Stimulated activated CD8-positive, alpha-beta memory T cell treated with anti-CD3 and anti-CD28 coated beads, Interleukin-12 subunit alpha, Interleukin-12 subunit beta, amount 100 ng/mL, for 4 hours (primary cell): ENCODE measurements at places on chromosomes 4 and X.

GRCh38 chrX:68807818-68808217 is 21.0 kb upstream of the EFNB1 start:
- DNase-seq, result no peak

DNA sequence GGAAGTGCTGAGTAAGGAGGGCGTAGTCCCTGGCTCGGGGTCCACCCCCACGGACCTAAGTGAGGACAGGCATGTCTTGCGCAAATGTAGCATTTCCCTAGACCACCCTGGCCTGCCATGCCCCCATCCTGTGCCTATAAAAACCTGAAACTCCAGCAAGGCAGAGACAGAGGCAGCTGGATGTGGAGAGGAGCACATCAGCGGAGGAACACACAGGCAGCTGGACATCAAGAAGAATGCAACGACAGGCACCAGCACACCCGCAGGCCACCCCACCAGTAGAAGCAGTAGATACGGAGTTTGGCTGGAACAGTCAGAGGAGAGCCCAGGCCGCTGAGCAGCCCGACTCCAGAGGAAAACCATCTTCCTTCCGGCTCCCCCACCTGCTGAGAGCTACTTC is 345.9 kb downstream of the FSTL5 start:
- DNase-seq, result no peak

DNA sequence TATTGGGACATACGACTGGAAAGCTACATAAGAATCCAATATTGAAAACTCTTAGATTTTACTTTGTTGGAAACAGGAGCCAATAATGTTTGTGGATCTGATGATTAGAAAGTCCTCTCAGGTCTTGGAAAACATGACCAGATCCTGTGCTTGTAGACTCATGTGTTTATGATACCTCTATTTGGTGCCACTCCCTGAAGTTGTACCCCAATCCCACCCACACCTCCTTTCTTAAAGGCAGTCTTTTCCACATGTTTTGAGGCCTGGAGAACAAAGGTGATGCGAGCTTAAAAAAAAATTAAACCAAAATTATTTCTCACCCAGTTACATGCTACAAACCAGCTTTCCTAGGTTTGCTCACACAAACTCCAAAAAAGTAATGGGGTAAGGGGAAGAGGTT is 262.7 kb downstream of the PTTG2 start:
- DNase-seq, result no peak

- DNase-seq, result no peak
Measured at GRCh38 chr4:67201334-67201733, 344.0 kb downstream of the CENPC start.

GRCh38 chrX:143642426-143642825 is 6.5 kb upstream of the SLITRK4 start:
- no peak for DNase-seq

- DNase-seq, result no peak
Measured at GRCh38 chr4:159484864-159485263, 382.0 kb downstream of the RAPGEF2 start.

- no peak for DNase-seq
Measured at GRCh38 chr4:130080872-130081451, 985.0 kb downstream of the C4orf33 start.

DNA sequence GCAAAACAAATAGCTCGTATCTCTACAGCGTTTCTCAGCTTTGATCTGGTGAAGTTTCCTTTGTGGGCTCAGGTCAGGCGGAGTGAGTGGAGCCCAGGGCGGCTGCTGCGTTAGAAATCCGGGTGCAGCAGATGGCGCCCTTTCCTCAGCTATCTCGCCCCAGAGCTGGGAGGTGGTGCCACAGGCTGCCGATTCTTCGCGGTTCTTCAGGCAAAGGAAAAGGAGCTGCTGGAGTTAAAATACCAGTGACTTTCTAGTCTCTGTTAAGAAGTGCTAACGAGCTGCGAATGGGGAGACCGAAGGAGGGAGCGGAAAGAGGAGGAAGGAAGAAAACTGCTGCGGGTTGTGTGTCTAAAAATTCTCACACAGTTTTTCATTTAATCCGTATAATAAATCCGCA is 114.6 kb downstream of the CPE start:
- DNase-seq, result peak; percentile 26

DNA sequence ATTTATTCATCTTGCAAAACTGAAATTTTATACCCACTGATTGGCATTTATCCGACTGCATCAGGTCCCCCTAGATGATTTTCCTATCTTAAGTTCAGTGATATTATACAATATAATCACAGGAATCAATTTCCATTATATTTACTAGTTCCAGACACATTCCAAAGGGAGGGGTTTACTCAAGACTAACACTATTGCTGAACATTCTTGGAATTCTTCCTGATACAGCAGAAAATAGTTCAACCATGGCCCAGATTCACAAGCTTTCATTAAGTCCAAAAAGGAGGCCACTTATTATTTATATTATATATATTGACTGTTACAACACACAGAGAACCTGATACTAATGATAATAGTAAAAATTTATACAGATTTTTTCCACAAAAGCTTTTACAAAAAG is 2353.6 kb downstream of the PCDH7 start:
- no peak for DNase-seq

- no peak for DNase-seq
Measured at GRCh38 chr4:115515772-115516171, 402.4 kb upstream of the NDST4 start.
